GM12891 (cell line): ENCODE measurements at places on chromosomes 7 and 10.

DNA sequence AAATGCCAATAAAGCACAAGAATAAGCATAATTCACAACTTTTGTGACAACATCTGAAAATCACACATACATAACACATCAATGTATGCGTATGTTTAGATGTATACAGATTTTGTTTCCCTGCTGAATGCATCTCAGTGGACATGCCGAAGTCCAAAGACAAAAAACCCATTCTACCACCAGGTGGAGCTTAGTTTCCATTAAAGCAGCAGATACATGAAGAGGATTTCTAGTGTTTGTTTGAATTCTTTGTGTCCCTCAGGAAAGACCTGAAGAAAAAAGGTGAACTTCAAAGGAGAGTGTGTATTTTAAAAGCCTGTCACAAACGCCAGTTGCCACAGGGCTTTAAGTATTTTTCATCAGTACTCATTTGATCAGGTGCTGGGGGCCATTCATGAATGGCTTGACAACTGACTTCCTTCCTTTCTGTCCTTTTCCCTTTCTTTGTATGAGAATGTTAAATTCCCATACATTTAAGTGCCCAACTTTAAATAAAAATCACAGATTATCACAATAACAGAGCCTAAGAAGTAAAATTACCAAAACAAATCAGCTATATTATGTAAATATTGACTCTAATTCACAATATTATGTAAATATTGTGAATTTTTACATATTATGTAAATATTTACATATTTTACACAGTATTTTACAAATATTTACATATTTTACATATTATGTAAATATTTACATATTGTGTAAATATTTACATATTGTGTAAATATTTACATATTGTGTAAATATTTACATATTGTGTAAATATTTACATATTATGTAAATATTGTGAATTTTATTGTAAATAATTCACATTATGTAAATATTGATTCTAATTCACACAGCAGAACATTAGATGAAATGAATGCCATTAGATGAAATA, 343.0 kb downstream of the CRPPA start:
- no peak for DNase-seq

DNA sequence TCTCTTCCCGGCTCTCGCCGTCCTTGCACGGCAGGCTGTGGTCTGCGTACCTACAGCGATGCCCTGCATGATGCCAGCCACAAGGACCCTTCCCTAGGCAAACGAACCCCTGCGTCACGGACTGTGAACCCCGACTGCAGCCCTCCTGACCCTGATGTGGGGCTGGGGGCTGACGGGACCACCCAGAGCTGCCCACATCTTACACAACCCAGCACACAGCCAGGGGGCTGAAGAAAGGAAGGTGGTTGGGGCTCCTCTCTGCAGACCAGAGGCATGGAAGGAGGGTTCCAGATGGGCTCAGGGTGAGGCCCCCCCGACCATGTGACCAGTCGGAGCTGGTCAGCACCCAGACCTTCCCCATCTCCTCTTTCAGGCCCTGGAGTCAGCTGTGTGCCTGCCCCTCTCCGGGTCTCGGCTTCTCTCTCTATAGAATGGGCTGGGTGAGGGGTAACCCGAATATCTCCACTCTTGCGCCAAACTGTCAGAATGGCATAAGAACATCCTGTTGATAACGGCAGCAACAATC, 41.4 kb downstream of the EBF3 start:
- no peak for DNase-seq

GRCh38 chr7:112462236-112462635, 12.0 kb downstream of the IFRD1 start:
- DNase-seq = no peak

DNA sequence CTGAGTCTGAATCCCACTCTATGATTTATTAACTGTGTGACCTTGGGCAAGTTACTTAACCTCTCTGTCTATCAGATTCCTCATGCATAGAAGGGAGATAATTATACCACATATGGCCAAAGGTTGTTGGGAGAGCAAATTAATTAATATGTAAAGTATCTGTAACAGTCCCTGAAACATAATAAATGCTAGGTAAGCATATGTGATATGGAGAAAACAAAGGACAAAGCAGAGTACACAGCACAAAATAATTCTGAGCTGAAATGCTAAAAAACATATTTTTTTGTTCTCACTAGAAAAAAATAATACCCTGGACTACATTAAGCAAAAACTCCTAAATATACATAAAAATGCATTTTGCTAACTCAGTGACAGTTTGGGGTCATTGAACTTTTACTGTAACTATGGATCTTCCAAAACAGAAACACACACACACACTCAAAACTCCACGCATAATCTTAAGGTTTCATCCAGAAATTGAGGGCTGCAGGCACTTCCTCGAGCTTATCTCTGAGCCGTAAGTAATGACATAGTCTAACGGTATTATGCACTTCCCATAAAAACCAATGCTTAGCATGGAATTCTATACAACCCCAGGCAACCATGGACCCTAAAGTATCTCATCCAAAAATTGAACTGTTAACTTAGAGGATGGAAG, 201.7 kb upstream of the PTN start:
- no peak for DNase-seq

DNA sequence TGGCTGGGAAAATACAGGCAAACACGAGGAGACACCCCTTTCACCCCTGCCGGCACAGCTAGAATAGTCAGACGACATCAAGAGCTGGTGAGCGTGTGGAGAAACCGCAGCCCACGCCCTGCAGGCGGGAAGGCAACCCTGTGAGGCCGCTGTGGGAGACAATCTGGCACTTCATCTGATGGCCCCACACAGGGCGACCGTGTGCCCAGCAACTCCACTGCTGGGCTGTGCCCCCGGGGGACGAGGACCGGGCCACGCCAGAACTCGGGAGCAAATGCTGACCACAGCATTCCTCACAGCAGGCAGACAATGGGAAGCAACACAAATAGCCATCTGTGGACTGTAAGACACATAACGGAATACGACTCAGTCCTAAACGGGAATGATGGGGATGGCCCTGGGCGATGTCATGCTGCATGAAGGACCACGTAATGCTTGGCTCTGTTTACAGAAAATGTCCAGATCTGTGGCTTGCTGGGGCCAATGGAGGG, 58.9 kb downstream of the CFAP46 start:
- DNase-seq = no peak
